HCT116 (cell line): ENCODE measurements at places on chromosomes 4 and X.
A peak's percentile ranks its signal among the peaks of the same experiment; 100 is the strongest.

- H3K36me3 ChIP-seq, result no peaks in the 10 kb centered on the region
- no peaks in the 10 kb centered on the region for H3K27me3 ChIP-seq
- no peak overlapping the region for H3K27ac ChIP-seq
- no peak for DNase-seq
Measured at GRCh38 chr4:140499391-140499790, 1.3 kb upstream of the MGAT4D start.

- no peak for DNase-seq
- H3K36me3 ChIP-seq, result no peaks in the 10 kb centered on the region
- H3K27ac ChIP-seq, result no peak overlapping the region; the same call in 1 of the 2 replicates
- H3K4me1 ChIP-seq, result peaks cover 34% of the 10 kb centered on the region
- H3K4me3 ChIP-seq, result peak overlapping the region; percentile 61
- no peaks in the 10 kb centered on the region for H3K27me3 ChIP-seq
Measured at GRCh38 chrX:40097141-40097503, 636 bp downstream of the BCOR start.

DNA sequence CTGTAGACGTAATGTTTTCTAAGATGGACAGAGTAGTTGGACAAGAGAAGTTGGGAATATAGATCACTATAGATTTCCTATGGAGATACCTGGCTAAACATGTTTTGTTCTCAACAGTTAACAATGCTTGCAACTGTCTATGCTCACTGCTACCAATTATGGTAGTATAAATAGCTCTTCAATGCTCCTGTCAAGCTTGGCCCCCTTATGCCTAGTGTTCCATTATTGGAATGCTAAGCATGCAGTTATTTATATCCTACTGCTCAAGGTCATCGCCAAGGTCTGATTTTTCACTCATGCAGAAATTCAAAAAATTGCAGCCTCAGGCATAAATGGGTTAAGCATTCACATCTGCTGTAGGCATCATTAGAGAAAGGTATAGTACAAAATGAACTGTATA lies 519.0 kb downstream of the IL15 start:
- DNase-seq, result no peak
- no peaks in the 10 kb centered on the region for H3K27me3 ChIP-seq
- H3K36me3 ChIP-seq, result no peaks in the 10 kb centered on the region

DNA sequence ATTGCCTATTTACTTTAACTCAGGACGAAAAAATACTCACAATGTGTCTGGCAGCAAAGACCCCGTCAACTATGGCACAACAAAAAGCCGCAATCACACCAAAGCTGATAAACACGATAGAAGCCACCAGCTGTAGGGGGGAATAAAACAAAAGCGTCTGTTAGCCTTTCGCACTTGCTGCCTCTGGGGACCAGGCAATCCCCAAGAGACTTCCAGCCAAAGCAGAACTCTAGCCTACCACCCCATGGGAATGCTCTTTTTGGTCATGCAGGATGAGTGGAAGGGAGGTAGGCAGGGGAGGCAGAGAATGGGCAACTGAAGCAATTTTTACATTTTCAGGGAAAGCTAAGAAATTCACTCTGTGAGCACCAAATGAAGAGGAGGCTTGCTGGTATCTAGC lies 20.1 kb downstream of the TMEM255A start:
- no peaks in the 10 kb centered on the region for H3K27me3 ChIP-seq
- no peak for DNase-seq
- no peaks in the 10 kb centered on the region for H3K4me1 ChIP-seq
- no peak overlapping the region for H3K4me3 ChIP-seq

- peak overlapping the region; percentile 57; the same call in 1 of the 2 replicates for H3K4me3 ChIP-seq
- H3K4me1 ChIP-seq, result peaks cover 29% of the 10 kb centered on the region
Measured at GRCh38 chr4:52714597-52715254, 36.5 kb downstream of the ERVMER34-1 start.

DNA sequence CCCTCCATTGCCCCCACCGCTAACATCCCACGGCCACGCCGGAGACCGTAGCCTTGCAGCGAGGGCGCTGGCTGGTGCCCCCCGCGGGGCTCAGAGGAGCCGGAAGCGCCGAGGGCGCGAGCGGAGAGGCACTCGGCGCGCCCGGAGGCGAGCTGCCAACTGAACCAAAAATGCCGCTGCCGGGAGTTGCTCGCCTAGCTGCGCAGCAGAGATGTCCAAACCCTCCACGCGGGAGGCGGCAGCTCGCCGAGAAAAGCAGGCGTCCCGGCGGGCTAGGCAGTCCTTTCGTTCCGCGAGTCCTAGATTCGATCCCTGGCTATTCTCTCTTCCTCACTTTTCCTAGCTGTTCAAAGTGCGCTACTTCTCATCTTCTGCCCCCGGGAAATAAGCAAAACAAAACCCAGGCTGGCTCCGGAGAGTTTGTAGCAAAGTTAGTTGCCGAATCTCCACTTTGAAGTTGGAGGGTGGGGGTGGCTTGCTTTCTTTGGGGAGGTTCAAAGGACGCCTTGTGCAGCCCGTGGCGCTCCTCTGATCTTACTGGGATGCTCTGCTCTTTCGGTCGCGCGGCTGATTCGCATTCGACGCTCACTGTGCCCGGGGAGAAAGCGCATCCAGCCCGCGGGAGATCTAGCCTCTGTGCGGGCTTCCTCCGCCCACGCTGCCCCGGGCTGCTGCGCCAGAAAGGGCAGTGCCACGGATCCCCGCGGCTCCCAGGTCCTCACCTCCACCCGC lies 723 bp downstream of the NKX6-1 start:
- H3K27ac ChIP-seq, result peak overlapping the region; percentile 56; the same call in 1 of the 2 replicates
- H3K27me3 ChIP-seq, result no peaks in the 10 kb centered on the region
- H3K4me1 ChIP-seq, result peaks cover 14% of the 10 kb centered on the region; the same call in 1 of the 2 replicates
- peak; percentile 8 for DNase-seq
- peaks cover 3% of the 10 kb centered on the region; the same call in 1 of the 2 replicates for H3K36me3 ChIP-seq

- H3K4me1 ChIP-seq, result no peaks in the 10 kb centered on the region
- no peak overlapping the region for H3K4me3 ChIP-seq
- no peak for DNase-seq
- no peaks in the 10 kb centered on the region for H3K27me3 ChIP-seq
Measured at GRCh38 chr4:140078366-140078765, 75.6 kb downstream of the MAML3 start.

DNA sequence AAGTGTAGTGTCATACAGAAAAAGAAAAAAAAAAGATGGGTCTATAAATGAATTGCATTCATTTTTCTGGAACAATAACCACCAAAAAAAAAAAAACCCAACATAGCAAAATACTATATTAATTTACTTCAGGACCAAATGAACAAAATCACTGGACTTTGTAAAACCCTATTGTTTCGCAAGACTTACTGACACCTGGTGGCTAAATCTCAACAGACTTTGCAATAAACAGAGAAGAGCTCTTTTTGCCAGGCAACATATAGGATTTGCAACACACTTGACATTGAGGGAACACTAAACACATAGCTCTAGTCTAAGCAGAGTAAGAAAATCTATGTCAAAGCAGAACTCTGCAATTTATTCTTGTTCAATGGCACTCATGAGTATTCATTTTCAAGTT lies 990.2 kb downstream of the STPG2 start:
- H3K4me3 ChIP-seq, result no peak overlapping the region
- H3K27me3 ChIP-seq, result no peaks in the 10 kb centered on the region
- peak; percentile 10 for DNase-seq
- no peaks in the 10 kb centered on the region for H3K4me1 ChIP-seq

GRCh38 chr4:5206016-5206790 lies 154.9 kb downstream of the STK32B start:
- H3K27me3 ChIP-seq, result peaks cover 4% of the 10 kb centered on the region; the same call in 1 of the 2 replicates
- H3K27ac ChIP-seq, result no peak overlapping the region; the same call in 1 of the 2 replicates
- no peaks in the 10 kb centered on the region for H3K4me1 ChIP-seq
- H3K36me3 ChIP-seq, result no peaks in the 10 kb centered on the region
- DNase-seq, result peak; percentile 49

DNA sequence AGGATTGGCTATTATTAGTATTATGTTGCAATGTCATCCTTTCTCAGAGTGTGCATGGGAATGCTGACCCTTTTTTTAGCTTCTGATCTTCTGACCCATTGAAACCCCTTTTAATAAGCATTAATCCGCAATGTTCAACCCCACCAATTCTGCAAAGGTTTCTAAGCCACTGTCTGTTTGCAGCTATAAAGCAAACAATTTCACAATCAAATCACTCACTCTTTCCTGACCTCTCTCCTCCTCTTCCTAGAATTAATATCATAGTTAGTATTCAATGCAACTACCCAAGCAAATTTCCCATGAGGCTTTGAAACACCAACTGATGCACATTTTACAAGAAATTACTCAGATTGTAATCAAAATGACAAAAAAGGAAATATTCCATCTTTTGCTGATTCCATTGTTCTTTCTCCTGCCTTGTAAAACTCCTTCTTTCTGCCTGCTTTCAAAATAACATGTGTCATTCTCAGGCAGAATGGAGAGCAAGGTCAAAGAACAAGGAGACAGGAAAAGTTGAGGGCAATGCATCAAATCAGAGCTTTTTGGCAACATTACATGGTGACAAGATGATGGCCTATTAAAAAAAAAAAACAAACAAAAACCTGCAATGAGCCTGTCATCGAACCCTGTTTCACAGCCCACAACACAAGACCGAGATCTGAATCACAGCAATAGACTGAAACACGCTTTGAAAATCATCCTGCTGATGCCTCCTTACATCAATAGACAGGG lies 253.2 kb upstream of the AR start:
- H3K4me3 ChIP-seq, result no peak overlapping the region
- no peaks in the 10 kb centered on the region for H3K36me3 ChIP-seq
- no peak overlapping the region for H3K27ac ChIP-seq
- no peaks in the 10 kb centered on the region for H3K27me3 ChIP-seq
- DNase-seq, result no peak
- H3K4me1 ChIP-seq, result no peaks in the 10 kb centered on the region

DNA sequence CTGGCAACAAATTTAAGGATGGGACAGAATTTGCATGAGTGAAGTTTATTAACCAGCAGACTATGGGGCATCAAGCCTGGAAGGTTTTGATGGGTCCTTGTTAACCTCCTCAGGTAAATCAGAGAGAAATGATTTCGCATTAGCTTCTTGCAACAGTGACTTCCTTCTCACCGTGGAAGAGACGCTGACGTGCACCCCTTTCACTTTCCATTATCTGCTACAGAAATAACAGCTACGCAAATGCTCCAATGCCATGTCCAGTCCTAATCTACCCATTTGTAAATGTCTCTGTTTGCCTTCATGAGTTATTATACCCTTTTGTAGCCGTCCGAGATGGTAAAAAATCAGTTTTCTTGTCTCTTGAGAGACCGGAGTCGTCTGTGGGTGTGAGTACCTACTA lies 100.3 kb downstream of the SLC34A2 start:
- H3K27me3 ChIP-seq, result no peaks in the 10 kb centered on the region
- no peak overlapping the region for H3K4me3 ChIP-seq
- no peak for DNase-seq
- H3K4me1 ChIP-seq, result no peaks in the 10 kb centered on the region
- H3K36me3 ChIP-seq, result peaks cover 15% of the 10 kb centered on the region

DNA sequence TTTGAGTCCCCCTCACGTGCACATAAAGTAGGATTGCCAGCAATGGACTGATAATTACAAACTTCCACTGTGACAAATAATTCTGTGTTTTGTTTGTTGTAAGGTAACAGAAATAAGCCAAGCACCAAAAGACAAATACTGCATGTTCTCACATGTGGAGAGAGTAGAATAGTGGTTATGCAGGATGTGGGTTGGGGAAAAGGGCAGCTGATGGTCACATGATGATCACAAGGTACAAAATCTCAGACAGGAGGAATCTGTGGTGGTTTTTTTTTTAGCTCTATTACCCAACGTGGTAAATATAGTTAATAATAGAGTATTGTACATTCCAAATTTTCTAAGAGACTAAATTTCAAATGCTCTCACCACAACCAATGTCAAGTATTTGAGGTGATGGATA lies 182.3 kb downstream of the BANK1 start:
- H3K27ac ChIP-seq, result no peak overlapping the region
- no peak overlapping the region for H3K4me3 ChIP-seq
- DNase-seq, result no peak
- no peaks in the 10 kb centered on the region for H3K36me3 ChIP-seq
- peaks cover 9% of the 10 kb centered on the region for H3K4me1 ChIP-seq
- H3K27me3 ChIP-seq, result no peaks in the 10 kb centered on the region

DNA sequence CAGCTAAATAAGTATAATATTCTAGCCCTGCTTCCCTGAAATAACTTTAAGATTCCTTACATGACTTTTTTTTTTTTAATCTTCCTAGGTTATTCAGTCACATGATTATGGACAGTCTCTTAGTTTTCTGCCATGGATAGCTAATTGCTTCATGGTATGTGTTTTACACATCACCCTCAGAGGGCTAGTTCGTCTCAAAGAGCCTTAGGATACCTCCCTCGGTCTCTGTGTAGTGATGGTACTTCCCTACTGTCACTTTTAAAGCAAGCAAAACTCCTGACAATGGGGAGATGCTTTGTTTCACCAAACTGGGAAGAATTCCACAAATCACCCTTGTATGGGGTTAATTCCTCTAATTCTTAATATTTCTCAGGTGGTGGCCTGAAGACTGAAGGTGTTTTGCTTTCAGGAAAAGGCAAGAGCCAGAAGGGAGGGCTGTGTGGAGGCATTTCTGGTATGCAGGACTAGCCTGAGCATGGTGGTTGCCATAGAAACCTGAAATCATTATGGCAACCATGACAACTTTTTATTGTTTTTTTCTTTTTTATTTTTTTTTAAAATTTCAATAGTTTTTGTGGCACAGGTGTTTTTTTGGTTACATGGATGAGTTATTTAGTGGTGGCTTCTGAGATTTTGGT lies 70.4 kb downstream of the BEX3 start:
- H3K36me3 ChIP-seq, result no peaks in the 10 kb centered on the region
- H3K27ac ChIP-seq, result no peak overlapping the region
- no peaks in the 10 kb centered on the region for H3K4me1 ChIP-seq
- H3K4me3 ChIP-seq, result no peak overlapping the region
- no peak for DNase-seq

GRCh38 chr4:183182873-183183725 lies 84.0 kb downstream of the WWC2 start:
- no peak overlapping the region for H3K4me3 ChIP-seq
- H3K27ac ChIP-seq, result peak overlapping the region; percentile 40
- H3K4me1 ChIP-seq, result peaks cover 25% of the 10 kb centered on the region
- no peaks in the 10 kb centered on the region for H3K27me3 ChIP-seq

- no peaks in the 10 kb centered on the region for H3K4me1 ChIP-seq
- no peaks in the 10 kb centered on the region for H3K27me3 ChIP-seq
- no peaks in the 10 kb centered on the region for H3K36me3 ChIP-seq
- no peak overlapping the region for H3K4me3 ChIP-seq
- no peak for DNase-seq
Measured at GRCh38 chrX:97628807-97629596, 745.3 kb downstream of the RPA4 start.
